ENCODE measurements at places on chromosomes 16 and 17.

- DNase-seq = no peak
Measured at GRCh38 chr16:48999044-48999443, 282.6 kb downstream of the CBLN1 start.

- no peak for DNase-seq
Measured at GRCh38 chr16:4697848-4698291, 4.5 kb downstream of the NUDT16L1 start.

GRCh38 chr16:56137269-56137668, 54.0 kb upstream of the GNAO1 start:
- no peak for DNase-seq

GRCh38 chr17:54237911-54238515, 415.3 kb downstream of the KIF2B start:
- no peak for DNase-seq

DNA sequence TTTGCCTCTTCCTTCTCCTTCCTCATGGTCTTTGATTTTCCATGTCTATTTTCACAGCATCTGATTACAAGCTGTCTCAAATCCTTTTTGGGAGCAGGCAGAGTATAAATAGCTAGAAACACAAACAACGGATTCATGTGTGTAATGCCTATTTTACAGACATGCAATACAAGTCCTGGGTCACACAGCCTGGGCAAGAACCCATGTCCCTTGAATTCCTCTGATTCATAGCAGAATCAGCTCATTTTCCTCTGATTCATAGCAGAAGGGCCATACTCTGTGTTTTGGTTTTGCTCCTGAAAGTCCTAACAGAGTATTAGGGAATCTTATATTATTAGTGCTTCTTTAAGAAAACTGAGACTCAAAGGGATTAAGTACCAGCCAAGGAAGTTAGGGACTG, 71.3 kb downstream of the IRX5 start:
- no peak for DNase-seq

DNA sequence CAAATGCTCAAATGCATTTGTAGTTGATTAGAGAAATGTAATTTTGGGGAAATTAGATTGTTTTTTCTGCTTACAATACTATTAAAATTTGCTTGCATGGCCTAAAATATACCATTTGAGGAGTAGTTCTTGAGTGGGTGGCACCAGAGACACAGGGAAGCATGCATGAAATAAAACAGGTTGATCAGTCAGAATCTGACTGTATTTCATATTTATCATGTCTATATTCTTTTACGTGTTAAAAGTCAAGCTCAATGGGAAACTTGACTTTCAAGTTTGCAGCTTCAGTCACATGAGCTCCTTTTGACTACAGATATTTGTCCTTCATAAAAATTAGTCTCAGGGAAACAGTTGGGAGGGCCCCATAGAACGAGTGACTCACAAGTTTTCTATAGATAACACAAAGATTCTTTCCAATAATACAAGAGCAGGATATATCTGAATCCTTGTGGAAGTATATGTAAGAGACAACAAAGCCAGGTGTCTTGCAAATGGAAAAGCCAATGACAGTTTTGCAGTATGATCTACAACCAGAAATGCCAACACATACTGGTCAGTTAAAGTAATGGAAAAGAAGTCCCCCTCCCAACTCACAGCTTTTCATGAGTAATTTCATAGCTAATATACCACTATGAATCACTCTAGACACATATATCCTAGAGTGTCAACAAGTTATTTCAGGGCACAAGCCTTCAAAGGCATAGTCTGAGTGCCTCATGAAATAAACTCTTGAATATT, 42.2 kb upstream of the CORO6 start:
- peak; percentile 87 for DNase-seq

- DNase-seq = no peak
Measured at GRCh38 chr16:30736995-30737793, 11.0 kb upstream of the PHKG2 start.

GRCh38 chr17:34246881-34247280, 8.2 kb upstream of the CCL2 start:
- no peak for DNase-seq

- no peak for DNase-seq
Measured at GRCh38 chr17:76998839-76999238, 130.6 kb downstream of the MGAT5B start.

DNA sequence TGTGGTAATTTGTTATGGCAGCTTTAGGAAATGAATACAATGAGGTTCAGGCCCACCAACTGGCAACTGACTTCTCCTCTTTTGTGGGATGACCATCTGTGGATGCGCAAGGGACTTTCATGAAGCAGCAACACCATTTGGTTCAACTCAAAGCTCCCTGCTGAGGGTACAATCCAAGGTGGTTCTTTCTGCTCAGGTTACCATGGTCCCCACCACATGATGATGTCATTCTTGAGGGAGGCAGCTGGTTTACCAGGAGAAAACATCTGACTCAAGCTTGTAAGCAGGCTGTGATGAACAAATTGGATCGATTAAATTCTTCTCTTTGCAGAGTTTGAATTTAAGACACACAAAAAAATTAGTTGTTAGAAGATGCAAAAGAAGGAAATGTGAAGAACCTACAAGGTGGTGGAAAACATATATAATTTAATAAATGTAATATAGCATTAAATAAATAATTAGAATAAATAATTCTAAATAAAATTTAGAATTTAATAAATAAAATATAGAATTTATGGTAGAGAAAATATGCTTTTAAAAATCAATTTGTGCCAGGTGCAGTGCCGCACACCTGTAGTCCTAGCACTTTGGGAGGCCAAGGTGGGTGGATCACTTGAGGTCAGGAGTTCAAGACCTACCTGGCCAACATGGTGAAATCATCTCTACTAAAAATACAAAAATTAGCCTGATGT, 67.6 kb upstream of the ANKFN1 start:
- no peak for DNase-seq

GRCh38 chr16:88985521-88985920, 8.5 kb upstream of the CBFA2T3 start:
- DNase-seq = no peak

DNA sequence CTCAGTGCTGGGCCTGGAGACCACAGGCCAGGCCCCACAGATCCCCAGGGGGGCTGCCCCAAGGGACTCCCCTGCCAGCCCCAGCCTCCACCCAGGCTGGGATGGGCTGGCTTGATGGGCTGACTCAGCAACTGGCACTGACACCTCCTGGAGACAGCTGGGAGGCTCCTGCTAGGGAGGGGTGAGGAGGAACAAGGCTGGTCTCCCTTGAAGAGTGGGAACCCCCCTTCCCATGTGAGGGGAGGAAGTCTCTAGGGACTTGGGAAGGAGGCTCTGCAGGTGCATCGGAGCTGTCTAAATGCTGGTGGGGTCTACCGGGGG, 10.4 kb downstream of the NHERF1 start:
- no peak for DNase-seq

DNA sequence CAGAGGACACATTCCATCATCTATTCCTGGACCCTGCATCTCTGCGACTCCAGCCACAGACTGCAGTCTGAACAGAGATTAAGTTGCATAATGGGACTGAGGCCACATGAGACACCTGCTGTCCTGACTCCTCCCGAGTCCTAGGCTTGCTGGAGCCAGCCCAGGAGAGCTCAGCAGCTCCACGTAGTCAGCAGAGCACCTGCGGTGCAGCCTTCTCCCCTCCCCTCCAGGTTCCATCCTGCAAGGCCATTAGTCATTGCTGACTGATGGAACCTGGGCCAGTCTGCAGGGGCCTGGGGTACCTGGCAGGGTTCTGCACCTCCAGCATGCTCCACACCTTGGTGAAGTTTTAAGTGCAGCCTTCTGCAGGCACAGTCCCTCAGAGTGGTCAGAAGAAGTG, 76.7 kb downstream of the PLD6 start:
- DNase-seq = no peak

Measured in dermis microvascular lymphatic vessel endothelial cell (primary cell).